CD4-positive, alpha-beta T cell treated with Interleukin-1 beta for 1 hour (primary cell): ENCODE measurements at places on chromosomes 16 and 17.

- DNase-seq: no peak
Measured at GRCh38 chr17:28343491-28343932, 8.0 kb downstream of the TNFAIP1 start.

DNA sequence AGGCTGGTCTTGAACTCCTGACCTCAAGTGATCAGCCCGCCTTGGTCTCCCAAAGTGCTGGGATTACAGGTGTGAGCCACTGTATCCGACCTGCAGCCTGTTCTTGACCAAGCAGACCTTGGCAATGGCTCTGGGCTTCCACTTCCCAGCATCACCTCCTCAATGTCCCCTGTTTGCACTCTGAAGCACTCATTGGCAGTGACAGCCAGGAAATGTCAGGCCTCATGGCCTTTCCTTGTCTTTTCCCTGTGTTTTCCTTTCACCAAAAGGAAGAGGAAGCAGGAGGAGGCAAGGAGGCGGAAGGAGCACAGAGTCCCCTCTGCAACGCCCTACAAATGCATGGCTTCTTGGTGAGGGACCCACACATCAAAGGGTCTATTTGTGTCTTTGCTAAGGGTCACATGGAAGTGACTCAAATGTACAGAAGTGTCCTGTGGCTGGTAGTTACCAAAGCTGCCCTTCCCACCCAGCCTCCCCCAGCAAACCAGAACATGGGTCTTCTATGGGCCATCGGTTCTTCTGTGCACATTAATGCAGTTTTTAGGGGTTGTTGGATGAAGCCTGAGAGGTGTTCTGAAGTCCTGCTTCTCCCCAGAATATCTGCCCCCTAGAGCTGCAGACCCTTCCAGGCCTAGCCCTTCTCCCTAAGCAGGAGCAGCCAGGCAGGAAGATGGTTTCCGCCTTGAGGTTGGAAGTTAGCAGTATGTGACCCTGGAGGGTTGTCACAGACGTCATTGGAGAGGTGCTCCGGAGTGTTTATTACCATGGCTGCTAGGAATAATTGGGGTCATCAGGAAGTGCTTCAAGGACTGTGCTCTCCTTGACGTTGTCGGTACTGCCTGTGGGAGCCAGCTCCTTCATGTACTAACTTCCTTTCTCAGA is 60.8 kb downstream of the WIPI1 start:
- DNase-seq: no peak

DNA sequence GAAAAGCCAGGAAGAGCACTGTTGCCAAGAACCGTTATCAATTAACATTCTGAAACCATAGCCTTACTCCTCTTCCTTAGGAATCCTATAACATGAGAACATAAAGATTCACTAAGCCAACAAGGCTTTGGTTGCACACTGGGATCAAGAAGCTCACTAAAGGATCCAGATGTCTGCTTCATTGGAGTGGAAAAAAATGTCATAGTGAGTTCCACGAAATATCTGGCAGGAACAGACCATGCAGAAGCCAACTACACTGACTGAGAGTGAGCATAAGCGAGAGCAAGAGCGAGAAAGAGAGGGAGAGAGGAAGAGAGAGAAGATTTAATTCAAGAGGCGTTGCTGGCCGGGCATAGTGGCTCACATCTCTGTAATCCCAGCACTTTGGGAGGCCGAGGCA is 13.4 kb upstream of the MEIOC start:
- no peak for DNase-seq

DNA sequence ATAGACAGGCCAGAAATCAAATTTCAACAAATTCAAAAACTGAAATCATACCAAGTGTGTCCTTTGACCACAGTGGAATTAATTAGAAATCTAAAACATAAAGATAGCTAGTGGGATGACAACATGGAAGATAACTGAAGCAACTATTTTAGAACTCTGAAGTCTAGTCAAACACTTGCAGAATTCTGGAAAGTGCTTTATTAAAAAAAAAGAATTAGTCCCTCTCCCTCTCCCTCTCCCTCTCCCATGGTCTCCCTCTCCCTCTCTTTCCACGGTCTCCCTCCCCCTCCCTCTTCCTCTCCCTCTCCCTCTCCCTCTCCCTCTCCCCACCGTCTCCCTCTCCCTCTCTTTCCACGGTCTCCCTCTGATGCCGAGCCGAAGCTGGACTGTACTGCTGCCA is 6.7 kb upstream of the OR4D1 start:
- DNase-seq: no peak

- no peak for DNase-seq
Measured at GRCh38 chr17:53570731-53571130, 252.0 kb upstream of the KIF2B start.

- no peak for DNase-seq
Measured at GRCh38 chr17:69669441-69670178, 255.1 kb downstream of the MAP2K6 start.

DNA sequence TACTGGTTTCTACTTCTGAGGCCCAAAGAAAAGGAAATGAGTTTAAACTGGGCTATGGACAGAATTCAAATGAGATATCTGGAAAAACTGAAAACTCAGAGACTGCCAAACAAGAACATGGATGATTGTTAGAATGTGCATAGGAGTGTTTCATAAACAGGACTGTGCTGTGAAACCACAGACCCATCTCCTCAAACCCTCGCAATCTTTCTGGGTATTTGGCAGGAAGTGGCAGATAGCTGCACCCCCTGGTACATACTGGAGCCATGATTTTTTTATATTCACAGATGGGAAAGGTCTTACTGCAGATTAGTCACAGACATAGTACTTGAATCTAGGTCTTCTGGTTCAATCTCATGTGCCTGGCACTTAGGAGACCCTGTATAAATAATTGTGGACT is 145.0 kb downstream of the CCDC182 start:
- peak; percentile 58 for DNase-seq
